NCI-H345 (cell line): ENCODE measurements at places on chromosomes 13 and 19.
A peak's percentile ranks its signal among the peaks of the same experiment; 100 is the strongest.

DNA sequence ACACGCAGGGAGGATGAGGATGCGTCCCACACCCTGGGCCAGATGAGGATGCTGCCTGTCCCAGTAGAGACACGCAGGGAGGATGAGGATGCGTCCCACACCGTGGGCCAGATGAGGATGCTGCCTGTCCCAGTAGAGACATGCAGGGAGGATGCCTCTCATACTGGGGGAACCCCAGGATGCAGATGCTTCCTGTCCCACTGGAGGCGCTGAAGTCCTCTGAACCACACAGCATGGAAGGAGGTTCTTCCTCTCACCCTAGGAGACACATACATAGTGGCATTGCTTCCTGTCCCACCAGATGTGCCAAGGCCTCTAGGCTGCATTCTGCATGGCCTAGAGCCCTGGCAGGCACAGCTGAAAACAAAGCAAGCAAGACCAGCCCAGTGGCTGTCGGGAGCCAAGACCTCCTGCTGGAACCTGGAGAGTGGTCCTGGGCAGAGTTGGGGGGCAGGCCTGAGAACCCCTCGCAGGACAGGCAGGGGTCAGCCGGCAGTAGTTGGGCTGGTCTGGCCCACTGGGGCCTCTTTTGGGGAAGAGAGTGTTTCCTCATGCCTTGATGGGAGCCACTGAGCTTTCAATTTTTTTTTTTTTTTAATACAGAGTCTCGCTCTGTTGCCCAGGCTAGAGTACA lies 4.3 kb downstream of the HPN start:
- DNase-seq, result no peak

DNA sequence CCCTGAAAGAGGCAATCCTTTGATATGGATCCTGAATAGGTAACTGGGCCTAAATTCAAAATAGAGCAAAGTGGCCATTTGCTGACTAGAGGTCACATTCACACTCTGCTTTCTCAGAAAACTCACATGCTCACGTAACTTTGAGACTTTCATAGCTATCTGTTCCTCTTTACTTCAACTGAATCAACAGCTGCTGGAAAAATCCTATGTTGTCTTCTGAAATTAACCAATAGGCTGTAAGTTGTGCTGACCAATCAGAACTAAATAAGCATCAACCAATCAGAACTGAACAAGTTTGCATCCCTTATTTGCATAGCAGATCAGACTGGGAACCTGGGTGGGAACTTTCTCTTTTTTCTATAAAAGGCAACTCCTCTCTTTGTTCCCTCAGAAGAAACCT lies 24.0 kb upstream of the TBC1D4 start:
- DNase-seq, result no peak

DNA sequence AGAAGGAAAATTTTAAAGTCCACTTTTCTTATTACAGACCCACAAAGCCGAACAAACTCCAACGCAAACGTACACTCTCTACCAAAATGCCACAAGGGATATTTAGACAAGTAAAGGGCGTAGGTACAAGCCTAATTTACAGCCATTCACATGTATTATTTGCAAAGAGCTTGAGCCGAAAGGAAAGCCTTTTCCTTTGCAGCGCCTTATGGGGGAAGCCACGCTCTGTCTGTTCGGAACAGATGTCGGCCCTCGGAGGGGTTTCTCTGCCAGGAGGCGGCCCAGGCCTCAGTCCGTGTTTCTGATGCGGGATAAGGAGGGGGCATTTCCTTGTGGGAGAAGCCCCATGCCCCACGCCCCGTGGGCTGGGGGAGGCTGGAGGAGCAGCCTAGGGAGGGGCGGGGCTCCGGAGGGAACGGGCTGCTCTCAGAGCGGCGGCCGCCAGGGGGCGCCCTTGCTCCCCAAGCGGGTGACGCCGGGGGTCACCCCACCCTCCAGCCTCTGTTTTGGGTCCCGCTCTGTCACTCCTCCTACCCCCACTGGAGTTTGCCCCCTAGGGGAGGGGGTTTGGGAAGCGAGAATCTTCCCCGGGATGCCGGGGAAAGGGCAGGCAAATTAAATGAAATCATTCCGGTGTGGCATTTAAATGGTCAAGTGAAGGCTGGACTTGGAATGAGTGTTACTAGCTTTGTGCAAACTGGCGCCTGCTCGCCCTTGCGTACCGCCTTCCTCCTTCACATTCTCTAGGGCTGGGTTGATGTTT lies 2.9 kb downstream of the HTR2A start:
- DNase-seq, result peak; percentile 70

DNA sequence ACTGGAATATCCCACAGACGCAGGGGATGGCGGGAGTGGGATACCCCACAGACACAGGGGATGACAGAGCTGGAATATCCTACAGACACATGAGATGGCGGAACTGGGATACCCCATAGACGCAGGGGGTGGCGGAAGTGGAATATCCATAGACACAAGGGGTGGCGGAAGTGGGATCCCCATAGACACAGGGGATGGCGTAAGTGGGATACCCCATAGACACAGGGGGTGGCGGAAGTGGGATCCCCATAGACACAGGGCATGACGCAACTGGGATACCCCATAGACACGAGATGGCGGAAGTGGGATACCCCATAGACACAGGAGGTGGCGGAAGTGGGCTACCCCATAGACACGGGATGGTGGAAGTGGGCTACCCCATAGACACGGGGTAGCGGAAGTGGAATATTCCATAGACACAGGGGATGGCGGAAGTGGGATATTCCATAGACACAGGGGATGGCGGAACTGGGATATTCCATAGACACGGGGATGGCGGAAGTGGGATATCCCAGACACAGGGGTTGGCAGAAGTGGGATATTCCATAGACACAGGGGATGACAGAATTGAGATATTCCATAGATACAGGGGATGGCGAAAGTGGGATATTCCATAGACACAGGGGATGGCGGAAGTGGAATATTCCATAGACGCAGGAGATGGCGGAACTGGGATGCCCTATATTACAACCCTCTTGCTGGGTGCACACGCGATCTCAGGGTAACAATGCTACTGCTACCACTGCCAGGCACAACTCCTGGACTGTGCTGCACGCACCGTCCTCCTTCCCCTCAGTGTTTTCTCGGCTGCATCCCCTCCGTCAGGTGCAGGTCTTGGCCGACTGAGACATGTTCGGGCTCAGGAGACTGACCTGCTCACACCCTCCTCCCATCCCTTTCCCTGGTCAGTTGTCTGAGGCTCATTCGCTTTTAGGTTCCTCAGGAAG lies 28.1 kb downstream of the ZNF787 start:
- DNase-seq, result no peak

- no peak for DNase-seq
Measured at GRCh38 chr13:50125304-50125553, 110.0 kb downstream of the KCNRG start.

DNA sequence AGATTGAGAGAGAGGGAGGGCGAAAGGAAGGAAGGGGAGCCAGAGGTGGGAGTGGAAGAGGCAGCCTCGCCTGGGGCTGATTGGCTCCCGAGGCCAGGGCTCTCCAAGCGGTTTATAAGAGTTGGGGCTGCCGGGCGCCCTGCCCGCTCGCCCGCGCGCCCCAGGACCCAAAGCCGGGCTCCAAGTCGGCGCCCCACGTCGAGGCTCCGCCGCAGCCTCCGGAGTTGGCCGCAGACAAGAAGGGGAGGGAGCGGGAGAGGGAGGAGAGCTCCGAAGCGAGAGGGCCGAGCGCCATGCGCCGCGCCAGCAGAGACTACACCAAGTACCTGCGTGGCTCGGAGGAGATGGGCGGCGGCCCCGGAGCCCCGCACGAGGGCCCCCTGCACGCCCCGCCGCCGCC lies at the start of gene TNFSF11:
TSS of gene TNFSF11 (plus strand) at position 142 of the 400 bp plus-strand sequence. CDS start at position 294, 152 bp downstream.
- DNase-seq, result no peak

- DNase-seq, result no peak
Measured at GRCh38 chr13:53014495-53015443, 13.8 kb upstream of the OLFM4 start.

DNA sequence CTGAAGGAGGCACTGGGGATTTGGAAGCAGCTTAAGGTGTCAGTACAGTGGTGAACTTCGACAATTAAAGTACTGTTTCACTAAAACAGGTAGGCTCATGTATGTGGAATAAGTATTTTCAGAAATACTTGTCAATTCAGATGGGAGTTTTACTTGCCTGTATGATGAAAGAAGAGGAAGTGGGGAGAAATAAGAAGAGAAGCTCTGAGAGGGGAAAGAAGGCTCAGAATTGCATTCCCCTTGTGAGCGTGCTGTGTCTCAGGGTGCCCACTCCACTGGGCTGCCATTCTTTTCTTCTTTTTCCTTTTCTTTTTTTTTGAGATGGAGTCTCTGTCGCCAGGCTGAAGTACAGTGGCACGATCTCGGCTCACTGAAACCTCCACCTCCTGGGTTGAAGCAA lies 38.6 kb upstream of the RNF17 start:
- DNase-seq, result no peak

DNA sequence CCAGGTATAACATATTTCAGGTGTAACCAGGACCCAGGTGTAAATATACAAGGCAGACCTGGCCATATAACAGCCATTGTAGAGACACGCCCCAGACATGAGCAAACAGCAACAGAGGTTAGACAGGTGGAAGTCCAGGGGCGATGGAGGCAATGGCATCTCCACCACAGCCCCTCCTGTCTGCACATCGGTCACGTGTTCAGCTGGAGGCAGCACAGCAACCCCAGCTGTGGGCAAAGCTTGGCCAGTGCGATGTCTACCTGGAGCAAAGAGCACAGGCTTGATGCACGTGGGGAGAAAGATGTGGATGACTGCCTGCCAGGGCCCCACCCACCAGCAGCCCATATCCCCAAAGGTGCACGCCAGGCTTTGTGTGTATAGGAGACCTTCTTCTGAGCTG lies 4.4 kb downstream of the CYP4F2 start:
- no peak for DNase-seq

DNA sequence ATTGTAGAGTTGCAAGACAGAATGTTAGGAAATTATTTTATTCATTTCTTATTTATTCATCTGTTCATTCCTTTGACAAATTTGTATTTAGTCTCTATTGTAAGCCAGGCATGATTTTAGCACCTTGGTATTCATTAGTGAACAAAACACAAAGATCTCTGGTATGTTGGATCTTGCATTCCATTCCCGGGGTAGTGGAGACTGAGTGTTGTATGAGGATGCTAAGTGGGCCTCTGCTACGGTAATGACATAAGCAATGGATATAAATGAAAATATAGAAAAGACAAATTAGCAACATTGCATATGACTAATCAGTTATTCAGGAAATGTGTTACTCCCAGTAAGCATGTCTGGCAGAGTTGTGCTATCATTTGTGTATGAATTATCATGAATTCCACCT lies 449.3 kb downstream of the PCDH17 start:
- DNase-seq, result no peak

DNA sequence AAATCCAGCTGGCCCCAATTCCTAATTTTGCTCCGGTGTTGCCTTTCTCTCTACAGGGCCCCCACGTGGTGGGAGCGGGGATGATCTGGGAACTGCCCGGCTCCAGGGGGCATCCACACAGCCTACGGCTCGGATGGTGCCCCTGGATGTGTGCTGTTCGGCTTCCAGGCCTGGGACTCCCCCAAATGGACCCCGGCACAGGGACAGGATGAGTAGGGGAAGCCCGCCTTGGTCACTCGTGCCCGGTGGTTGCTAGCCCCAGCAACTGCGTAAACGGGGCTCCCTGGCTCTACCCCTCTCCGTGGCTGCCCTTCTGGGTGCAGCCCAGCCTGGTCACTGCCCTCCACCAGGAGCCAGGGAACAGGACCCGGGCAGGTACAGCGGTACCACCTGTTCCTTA lies 111.5 kb downstream of the TEX26 start:
- no peak for DNase-seq

GRCh38 chr13:49221590-49221965 lies 1.4 kb downstream of the MLNR start:
- DNase-seq, result no peak

DNA sequence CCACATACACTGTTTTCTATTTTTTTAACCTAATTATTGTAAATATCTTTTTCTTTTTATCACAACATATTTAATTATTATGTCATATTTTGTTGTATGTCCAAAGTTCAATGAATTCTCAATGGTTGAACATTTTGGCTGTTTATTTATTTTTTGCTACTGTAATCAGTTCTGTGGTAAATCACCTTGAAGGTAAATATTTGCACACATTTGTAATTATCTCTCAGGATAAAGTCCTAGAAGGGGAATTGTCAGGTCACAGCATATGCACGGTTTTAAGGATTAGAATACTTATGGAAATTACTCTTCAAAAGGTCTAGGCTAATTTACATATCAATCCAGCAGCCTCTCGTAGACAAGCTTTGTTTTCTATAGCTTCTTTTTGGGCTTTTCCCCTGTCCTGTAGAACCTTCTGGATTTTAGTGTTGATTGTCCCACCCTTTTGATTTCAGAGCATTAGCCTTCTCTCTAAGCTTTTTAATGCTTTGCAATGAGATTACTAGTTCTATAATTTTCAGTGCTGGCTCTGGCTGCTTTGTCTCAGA lies 362.6 kb downstream of the KCNRG start:
- no peak for DNase-seq

- DNase-seq, result peak; percentile 55
Measured at GRCh38 chr13:48126944-48127830, 32.3 kb upstream of the MED4 start.

DNA sequence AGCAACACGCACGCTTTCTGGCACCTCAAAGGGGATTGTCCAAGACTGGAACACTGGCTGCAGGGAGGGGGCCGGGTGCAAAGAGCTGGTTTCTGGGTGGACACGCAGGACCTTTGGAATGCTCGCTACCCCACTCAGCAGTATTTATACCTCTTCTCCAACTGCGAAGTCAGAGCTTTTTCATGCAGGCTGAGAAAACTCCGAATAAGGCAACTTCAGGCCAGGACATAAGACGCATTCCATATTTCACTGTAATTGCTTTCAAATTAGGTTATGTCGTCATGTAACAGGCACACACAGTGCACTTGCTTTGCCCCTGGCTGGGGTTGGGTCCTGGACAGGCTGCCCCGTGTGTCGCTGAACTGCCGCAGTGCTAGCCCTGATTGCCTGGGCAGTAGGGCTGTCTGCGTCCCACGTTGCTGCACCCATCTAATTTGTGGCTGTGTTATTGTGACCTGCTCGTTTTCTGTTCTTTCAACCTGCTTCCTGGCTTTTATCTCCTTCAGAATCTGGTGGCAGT lies 44.5 kb downstream of the ACTN4 start:
- no peak for DNase-seq

- DNase-seq, result no peak
Measured at GRCh38 chr13:30299786-30300185, 7.6 kb downstream of the KATNAL1 start.

DNA sequence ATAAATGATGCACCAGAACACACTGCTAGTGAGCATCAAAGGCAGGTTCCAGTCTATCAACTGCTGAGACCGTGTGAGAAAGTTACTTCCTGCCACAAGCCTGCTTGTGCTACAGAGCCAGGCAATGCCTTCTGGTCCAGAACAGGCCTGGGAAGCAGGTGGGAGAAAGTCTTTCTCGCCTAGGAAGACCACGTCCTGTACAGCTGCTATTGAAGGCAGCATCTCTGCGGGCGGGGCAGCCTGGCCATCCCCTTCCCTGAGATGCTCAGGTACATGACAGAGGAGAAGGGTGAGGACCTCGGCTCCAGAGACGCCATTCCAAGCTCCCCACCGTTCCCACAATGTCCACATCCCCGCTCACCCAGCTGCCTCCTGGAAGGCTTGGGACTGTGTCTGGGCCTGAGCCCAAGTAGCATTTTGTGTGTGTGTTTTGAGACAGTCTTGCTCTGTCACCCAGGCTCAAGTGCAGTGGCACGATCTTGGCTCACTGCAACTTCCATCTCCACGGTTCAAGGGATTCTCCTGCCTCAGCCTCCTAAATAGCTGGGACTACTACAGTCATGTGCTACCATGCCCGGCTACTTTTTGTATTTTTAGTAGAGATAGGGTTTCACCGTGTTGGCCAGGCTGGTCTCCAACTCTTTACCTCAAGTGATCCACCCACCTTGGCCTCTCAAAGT lies 3.4 kb downstream of the RFX1 start:
- no peak for DNase-seq

GRCh38 chr13:34808649-34809048 lies 133.4 kb upstream of the NBEA start:
- no peak for DNase-seq

GRCh38 chr19:3586127-3586626 lies 899 bp downstream of the GIPC3 start:
- DNase-seq, result peak; percentile 33
